ENCODE measurements at places on chromosomes 7 and 10.

DNA sequence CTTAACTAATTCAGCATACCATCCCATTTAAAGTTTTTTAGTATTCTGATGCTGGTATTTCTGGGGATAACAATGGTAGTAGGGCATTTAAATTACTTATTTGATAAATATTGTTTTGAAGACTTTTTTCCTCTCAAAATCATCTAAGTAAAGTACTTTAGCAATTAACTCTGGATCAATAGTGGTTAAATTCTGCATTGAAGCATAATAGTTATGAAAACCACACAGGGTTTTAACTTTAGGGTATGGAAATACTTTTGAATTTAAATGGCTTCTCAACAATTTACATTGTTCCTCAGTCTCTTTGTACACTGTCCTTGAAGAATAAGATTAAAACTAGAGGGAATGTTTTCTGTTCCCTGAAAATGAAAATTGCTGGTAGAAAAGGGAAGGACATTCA is 202.6 kb upstream of the STEAP4 start:
- no peak for DNase-seq

GRCh38 chr7:30900053-30900452 is 11.6 kb upstream of the AQP1 start:
- no peak for DNase-seq

DNA sequence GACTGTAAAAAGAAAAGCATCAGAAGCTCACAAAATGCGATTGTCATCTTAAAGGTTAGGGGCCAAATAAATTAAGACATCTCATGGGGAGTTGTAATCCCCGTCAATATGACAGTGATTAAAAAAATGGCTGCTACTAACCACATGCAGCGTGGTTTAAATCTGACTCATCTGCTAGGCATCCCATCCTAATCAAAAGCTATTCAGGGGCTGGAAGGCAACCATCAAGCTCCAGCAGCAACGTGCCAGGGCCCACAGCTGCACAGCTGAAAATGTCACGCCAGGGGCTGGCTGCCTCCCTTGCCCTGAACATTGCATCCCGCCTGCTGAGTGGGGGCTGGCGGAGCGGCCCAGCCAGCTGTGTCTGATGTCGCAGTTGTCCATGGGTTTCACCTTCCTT is 66.3 kb upstream of the FRMD4A start:
- no peak for DNase-seq

- peak; percentile 71 for DNase-seq
Measured at GRCh38 chr7:115679976-115680375, 350.6 kb downstream of the TFEC start.

DNA sequence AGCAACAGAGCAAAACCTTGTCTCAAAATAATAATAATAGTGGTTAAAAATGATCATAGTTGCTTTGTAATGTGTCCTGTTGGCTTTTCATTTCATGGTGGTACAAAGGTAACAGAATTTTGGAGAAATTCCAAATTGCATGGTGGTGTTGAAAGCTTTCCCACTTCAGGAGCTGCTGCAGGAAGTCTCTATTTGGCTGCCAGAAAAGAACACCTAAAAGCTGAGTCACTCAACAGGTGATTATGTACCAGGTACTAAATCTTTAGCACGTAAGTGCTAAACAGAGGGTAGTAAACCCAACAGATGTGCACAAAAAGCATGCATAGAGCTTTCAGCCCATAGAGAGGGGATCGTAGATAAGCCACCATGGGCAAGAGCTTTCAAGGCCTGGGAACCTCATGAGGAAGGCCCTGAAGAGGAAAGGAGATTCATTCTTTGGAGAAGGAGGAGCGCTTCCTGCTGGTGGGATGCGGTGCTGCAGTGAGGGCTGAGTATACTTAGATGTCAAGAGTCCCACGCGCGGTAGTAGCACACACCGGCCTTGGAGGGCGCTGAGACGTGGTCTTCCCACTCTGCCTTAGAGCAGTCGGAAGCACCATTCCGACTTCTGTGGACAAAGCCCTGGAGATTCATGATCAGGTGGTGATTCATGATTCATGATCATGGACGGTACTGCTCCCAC is 118.7 kb downstream of the RALA start:
- peak; percentile 63 for DNase-seq

DNA sequence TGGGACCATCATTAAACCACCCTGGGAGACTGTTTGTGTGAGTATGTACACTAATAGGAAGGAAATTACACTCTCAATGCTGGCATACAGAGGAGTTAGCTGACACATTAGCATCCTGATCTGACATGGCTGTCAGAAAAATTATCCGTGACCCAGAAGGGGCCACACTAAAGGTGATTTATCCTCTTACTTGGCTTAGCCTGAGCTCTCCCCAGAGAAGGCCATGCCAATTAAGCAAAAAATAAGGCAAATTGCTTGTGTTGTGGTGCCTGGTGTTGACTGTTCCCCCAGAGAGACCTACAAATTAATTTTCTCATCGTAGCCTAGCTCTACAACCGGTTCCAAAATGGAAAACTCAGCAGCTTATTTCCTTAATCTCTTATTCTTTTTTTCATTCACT is 992.3 kb downstream of the KCNMA1 start:
- DNase-seq: no peak

DNA sequence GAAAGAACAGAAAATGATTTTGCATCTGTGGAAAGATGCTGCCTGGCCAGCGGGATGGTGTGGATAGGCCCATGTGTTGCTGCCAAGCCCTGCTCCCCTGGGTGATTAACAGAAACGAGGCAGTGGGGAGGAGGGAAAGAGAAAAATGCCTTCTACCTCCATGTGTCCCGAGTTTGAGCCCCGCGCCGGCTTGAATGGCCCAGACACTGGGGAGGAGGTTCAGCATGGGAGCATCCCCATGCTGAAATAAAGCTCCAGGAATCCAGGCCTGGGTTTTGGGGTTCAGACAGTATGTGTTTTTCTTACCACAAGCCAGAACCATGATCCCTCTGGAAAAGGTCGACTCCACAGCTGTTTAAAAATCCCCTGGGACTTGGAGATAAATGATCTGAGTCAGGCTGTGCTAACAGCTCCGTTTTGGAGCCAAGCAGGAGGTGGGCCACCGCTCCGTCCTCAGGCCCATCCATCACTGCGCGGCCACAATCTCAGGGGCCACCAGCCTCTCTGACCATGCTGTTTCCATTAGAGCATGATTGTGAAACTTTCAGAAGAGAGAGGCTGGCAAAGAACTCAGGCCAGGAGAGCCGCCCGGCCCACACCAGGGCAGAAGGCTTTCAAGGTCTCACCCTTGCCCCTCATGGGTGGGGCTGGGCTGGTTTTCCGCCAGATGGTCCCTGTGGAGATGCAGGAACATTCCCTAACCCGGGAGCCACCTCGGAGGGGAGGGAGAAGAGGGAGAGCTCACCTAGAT is 299.7 kb downstream of the ZEB1 start:
- no peak for DNase-seq

DNA sequence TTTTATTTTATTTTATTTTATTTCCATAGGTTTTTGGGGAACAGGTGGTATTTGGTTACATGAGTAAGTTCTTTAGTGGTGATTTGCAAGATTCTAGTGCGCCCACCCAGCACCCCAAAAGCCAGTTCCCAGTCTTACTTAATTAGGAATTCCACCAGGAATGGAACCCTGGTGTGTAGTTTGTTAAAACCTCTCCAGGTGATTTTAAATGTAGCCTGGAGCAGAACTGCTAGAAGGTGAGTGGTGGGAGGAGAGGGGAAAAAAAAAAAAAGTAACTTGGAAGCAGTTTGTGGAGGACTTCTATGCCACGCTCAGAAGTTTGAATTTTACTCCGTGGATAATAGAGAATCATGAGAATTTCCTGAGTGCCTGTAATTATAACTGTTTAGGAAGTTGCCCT is 5.5 kb upstream of the TEX47 start:
- DNase-seq: no peak

GRCh38 chr10:124077208-124077993 is 16.0 kb downstream of the CHST15 start:
- no peak for DNase-seq

- no peak for DNase-seq
Measured at GRCh38 chr10:97270523-97271154, 21.8 kb downstream of the ARHGAP19 start.

All from OCI-M1 (cell line).